Activated T-cell treated with anti-CD3 and anti-CD28 coated beads for 24 hours (primary cell): ENCODE measurements at places on chromosomes 16 and 17.

GRCh38 chr17:45225964-45226530, 4.4 kb downstream of the FMNL1 start:
- peak; percentile 93 for DNase-seq

GRCh38 chr16:57341441-57342303, 16.9 kb upstream of the CCL22 start:
- DNase-seq, result no peak

DNA sequence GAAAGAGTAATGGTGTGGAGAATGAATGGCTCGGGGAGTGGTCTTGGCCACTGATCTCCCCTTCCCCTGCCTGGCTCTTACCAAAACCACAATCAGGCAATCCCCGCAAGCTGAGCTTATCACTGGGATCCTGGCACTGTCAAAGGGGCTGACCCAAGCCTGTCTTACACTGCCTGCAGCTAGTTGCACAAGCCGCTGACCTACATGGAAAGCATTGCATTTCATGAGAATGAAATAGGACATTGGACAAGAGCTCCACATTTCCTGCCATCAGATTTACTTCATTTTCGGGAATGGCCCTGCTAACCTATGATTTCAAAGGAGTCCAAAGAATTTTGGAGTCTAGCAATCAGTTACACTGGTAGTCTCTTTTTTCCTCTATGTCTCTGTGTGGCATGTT, 146.4 kb downstream of the PCTP start:
- no peak for DNase-seq

GRCh38 chr17:78697554-78698343, 84.3 kb downstream of the CYTH1 start:
- no peak for DNase-seq

- no peak for DNase-seq
These were observed 8.2 kb downstream of the HLF start for GRCh38 chr17:55272711-55273578.

GRCh38 chr17:58760248-58760647, 4.6 kb downstream of the PPM1E start:
- no peak for DNase-seq

DNA sequence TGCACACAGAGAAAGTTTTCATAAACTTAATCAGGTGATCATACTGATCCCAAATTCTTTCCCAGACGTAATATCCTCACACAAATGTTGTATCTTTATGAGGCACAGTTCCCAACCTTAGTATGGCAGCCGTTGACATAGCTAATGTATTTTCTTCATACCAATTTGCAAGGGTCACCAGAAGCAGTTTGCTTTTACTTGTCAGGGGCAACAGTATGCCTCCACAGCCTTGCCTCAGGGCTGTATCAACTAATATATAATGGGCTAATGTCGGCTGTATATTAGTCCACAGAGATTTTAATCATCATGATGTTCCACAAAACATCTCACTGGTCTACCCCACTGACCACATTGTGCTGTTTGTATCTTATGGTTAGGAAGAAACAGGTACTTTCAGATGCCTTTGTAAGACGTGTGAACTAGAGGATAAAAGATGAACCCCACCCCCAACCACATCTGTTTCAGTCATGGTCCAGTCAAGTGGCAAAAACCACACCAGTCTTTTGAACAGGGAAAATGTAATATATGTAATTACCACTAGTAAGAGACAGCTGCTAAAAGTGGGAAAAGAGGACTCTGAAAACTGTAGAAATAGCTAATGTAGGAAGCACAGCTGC, 55.2 kb downstream of the GAN start:
- no peak for DNase-seq

GRCh38 chr16:89864527-89864820, 8.9 kb upstream of the TCF25 start:
- DNase-seq, result no peak

GRCh38 chr16:76511203-76511602, 234.0 kb downstream of the CNTNAP4 start:
- DNase-seq, result no peak

GRCh38 chr17:75188614-75189013, 5.9 kb upstream of the SUMO2 start:
- DNase-seq, result no peak

GRCh38 chr16:30697264-30698138, 1.5 kb upstream of the SRCAP start:
- no peak for DNase-seq

DNA sequence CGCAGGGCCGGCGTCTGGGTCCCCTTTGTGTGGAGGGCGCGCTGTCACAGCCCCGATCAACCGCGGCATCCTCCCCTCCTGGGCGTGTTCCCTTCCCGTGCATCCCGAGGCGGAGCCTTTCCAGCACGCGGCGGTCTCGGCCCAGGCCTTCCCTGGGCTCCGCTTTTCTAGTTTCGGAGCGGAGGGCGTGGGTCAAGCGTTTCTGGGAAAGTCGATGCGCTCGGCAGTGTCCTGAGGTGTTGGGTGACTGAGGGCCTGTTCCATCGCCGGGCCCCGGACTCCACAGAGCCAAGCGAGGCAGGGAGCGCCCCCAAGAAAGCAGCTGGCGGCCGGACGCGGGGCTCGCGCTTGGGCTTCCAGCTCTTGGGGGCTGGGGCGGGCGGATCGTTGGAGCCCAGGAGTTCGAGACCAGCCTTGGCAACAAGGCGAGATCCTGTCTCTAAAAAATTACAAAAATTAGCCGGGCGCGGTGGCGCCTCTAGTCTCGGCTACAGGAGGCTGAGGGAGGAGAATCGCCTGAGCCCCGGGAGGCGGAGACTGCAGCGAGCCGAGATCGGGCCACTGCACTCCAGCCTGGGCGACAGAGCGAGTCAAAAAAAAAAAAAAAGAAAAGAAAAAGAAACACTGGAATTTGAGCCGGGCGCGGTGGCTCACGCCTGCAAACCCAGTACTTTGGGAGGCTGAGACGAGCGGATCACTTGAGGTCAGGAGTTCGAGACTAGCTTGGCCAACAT, 806 bp downstream of the IFT140 start:
- DNase-seq, result no peak
